ENCODE measurements at places on chromosomes 4 and X. TPM values are rescaled to one million over a fixed set of nuclear protein-coding genes. Genes with fewer than 3 reads are reported as not detected.

The CC2D2A gene
- total RNA-seq = 6.1 TPM

The USP17L18 gene
- total RNA-seq = not detected

The RNF150 gene
- 26.2 TPM for total RNA-seq

DNA sequence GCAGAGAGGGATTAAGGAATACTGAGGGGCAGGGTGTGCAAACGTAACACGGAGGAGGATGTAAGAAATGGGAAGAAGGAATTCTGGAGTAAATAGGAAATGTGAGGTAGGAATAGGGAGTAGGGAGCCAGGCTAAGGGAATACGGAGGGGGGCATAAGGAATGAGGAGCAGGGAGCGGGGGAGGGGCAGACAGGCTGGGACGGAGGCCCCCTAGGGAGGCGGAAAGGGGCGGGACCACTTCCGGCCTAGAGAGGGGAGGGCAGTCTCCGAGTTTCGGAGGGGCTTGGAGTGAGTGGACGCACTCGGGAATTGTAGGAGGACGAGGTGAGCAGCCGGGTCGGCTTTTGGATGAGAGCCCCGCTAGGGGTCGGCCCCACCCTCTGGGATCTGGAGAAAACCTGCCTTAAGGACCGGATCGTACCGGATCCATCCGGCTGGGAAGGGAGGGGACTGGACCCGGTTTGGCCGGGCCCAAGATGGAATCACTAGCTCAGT is 612 bp downstream of the MAGED2 start:
- DNase-seq = no peak

DNA sequence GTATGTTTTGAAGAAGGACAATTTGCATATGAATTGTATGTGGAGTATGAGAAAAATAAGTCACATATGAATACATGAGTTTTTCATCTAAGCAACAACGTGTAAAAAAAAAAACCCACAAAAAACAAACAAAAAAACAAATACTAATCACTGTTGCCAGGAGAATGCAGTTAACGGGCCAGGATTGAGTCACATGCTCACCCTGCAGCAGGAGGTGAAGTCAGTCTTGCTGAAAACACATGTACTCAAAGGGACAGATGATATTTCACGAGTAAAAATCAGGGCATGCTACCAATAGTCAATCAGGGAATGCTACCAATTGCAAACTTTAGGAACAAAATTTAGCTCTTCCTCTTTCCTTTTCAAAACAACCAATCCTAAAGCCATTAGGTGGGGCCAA is 10.4 kb upstream of the DCLK2 start:
- no peak for DNase-seq

DNA sequence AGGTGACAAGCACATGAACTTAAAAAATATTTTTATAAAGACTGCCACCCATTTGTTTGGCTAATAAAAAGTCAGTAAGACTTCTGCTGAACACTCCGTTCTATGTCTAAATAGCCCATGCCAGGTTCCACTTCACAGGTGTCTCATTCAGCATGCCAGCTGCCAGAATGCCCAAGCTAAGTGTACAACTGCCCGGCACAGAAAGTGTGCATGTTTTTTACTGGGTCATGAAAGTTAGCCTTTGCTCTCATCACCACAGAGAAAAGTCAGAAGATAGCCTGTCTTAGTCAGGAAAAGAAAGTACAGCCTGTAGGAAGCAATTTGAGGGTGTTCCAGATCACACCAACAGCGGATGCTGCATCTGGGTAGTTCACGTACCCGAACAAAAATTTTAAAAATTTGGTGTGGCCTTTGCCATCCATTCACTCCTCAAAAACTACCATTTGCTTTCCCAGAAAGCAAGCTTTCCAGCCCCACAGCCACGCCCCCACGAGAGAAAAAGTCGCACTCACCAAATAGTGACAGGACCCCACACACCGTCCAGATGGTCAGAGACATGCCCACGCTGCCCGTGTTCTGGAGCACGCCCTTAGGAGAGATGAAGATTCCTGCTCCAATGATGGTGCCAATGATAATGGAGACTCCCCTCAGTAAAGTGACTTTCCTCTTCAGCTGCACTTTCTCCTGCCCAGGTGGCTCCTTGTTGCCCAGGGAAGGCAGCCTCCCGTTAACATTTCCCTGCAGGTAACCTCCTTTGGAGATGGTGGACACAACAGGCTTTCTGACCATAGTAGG is 671 bp downstream of the SLC7A11 start:
- no peak for DNase-seq

- no peak for DNase-seq
These were observed 1418.7 kb downstream of the FSTL5 start for GRCh38 chr4:160745126-160745525.
